ENCODE measurements at places on chromosomes 1 and 21.

DNA sequence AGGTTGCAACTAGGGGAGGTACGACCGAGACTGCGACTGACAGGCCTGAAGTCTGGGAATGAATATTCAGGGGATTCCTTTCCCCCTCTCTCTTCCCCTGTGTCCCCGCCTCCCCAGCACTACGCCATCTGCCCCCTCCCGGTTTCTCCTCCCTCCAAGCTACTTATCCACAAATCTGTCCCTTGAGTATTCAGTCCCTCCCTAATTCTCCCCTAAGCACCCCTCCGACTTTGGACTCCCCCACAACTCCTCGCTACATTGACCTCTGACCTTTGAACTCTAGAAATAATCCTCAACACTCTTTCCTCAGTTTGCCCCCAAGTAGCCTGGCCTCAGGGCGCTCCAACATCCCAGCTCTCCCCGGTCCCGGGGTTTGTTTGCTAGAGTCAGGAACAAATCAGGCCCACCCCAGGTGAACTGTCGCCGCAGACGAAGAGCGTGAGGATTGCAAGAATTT is 393 bp downstream of the LYSMD1 start:
- no peak for DNase-seq

DNA sequence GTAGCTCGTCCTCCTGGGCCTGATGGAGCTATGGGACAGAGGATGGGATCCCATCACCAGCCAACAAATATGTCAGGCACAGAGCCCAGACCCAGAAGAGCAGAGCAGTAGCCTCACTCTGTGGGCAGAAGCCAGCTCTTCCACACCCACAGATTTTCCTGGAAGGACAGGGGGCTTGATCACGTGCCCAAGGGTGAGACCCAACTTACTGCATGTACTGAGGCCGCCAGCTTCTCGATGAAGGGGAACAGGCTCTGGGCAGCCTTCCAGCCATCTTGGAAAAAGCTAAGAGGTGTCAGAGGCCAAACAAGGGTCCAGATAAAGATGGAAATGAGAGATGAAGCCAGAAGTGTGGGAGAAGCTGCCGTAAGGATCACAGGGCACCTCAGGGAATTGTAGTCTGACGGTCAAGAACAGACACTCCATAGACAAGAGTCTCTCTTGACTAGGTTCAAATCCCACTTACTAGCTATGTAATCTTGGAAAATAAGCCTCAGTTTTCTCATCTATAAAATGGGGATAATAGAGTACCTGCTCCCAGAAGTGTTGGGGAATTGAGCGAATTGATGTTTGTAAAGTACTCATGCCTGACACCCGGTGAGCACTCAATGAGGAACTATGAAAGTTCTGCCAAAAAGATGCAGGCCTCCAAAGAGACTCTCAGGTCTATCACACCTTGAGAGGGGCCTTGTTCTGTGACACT is 17.0 kb upstream of the TCEA3 start:
- DNase-seq = no peak

- DNase-seq = no peak
These were observed 131.0 kb upstream of the HMCN1 start for GRCh38 chr1:185603158-185603557.

GRCh38 chr1:20485527-20486456 is at the start of gene CAMK2N1:
Gene CAMK2N1, minus strand, starts transcription at chr1:20486210. Its CDS starts 831 bp downstream, at chr1:20485379.
- peak; percentile 50 for DNase-seq

DNA sequence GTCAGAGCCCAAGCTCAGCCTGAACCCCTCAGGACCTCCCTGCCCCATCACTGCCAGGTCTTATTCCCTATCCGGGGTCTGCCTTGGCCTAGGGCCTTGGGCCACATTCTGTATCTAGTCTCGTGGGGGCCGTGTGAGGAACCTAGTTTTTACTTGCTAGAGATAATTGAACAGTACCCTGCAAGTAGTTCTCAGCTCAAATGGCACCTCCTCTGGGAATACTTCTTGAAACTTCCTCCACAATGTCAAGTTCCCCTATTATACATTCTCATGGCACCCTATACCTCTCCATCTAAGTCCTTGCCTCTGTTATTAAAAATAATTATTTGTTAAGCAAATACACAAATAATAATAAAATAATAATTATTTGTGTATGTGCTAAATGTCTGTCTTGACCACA is 32.9 kb upstream of the CSF1 start:
- DNase-seq = no peak

DNA sequence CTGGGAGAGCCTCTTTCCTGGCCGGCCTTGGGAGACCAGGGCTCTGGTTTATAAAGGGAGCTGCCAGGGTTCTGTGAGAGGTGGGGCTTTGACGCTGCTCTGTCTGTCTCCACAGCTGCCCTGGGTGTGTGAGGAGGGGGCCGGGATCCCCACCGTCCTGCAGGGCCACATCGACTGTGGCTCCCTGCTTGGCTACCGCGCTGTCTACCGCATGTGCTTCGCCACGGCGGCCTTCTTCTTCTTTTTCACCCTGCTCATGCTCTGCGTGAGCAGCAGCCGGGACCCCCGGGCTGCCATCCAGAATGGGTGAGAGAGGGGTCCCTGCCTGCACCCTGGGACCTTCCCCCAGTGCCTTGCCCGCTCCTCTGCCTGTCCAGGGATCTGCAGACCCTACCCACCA is 11.6 kb downstream of the SERINC2 start:
- DNase-seq = no peak

DNA sequence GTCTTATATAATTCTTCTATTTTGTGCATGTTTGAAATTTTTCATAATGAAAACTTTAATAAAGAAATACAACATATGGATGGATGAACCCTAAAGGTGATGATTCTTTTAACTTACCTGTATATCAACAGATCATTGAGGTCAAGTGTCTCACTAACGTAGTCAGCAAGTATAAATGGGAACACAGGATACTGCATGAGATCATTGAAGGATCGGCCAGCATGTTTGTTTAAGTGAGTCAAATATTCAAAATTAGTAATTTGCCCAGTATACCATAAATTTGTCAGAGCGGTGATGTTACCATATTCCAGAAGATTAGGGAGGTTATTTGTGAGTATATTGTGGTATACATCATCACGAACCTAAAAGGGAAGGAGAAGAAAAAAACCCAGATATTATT is 71.0 kb upstream of the GNG4 start:
- DNase-seq = no peak
